NCI-H446 (cell line): ENCODE measurements at places on chromosomes 2 and 18.

DNA sequence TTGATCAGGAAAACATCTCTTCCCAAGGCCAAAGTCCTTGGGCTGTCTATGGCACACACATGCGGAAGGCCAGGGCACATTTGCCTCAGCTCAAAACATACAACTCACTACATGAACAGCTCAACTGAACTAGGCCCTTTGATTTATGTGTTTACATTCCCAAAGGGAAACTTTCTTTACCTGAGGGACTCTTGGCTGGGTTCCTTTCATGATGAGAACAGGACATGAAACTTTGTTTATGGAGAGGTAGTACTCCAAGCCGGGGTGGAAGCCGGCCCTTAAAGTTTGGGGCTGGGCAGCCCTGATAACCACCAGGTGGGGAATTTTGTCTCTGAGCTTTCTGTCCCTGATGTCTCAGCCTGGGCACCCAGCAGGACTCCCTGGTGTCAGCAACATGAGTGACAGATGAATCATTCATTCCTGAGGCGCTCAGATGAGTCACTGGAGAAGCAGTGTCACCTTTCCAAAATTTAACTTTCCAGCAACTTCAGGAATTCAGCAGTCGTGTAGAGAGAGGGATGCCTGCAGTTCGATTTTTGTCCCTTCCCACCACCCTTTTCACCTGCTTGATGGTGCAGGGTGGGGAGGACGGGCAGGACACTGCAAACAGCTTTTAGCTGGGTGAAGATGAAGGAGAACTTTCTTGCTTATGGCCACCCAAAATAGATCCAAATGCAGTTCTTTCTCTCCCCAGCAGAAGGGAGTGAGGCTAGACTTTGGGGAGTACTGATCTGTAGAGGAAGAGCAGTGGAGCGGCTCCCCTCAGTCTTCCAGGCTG is 331.6 kb downstream of the DYSF start:
- DNase-seq = no peak

DNA sequence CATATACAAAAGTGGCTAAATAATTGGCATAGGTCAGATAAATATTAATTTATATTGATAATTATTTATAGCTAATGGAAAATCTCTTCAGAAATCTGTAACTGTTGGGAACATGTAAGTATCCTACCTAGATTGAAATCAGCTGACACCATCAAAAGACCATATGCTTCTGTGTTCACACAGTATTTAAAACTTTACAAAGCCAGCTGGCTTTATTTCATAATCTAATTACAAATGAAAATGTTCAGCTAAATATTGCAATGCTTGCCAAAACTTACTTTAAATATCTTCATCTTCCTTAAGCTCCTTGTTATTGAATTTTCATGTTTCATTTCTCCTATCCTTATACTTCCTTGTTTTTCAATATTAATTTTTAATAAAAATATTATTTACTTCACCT is 190.9 kb upstream of the DOK6 start:
- peak; percentile 46 for DNase-seq

DNA sequence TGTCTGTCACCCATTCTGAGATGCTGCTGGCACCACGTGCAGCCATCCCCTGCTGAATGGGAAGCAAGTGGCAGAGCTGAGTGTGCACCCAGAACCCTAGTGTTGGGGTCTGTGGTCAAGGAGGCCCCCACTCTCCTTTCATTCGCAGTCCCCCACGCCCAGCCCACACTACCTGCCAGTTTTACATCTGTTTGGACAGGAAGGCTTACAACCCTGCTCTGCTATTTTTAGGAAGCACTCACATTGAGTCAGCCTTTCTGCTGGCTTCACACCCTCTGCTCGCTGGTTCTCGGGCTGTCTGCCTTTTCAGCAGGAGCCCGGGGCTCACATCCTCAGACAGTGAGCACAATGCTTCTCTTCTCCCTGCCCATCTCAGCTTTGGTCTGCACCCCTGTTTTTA is 10.7 kb upstream of the ADCY3 start:
- DNase-seq = no peak

DNA sequence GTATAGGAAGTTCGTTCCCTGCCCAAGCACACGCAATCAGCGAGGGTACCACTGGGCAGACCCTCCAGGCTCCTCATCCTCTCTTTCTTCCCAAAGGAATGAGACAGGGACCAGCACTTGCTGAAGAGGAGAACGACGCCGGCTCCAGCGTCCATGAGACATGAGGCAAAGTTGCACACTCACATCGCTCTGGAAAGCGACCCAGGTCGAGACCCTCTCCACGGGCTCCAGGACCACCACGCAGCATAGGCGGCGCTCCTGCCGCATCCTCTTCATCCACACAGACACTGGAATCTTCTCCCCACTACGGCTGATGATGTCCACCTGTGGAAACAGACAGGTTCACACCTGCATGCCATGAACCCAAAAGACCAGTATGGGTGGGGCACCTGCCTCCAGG is 10.8 kb downstream of the PASK start:
- DNase-seq = no peak

GRCh38 chr2:26184555-26185303 is 11.8 kb downstream of the GAREM2 start:
- DNase-seq = no peak

DNA sequence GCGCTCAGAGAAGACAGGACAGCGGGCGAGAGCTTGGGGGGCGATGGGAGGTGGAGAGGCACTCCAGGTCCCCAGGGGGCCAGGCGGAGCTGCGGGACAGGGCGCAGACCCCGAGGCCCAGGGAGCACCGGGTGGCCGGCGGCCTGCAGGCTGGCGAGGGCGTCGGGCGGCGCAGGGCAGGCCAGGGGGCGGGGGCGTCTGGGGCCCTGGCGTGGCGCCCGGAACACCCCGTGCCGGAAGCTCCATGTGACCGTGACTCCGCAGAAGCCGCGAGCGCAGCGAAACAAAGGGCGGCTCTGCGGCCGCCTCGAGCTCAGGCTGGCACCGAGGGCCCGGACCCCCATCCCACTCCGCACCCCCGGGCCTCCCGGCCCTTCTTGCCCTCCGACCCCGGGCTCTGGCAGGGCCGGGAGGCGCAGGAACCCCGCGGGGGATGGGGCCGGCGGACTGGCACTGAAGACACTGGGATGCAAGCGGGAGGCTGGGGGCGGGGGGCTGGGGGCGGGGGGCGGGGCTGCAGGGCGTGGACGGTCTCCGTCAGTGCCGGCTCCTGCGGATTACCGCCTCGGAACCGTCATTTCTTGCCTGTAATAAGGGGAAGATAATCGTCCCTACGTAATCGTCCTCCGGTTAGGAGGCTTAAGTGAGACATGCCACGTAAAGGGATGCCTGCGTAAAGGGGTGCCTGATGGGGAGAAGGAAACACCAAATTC is 19.1 kb downstream of the SH2D6 start:
- DNase-seq = no peak

DNA sequence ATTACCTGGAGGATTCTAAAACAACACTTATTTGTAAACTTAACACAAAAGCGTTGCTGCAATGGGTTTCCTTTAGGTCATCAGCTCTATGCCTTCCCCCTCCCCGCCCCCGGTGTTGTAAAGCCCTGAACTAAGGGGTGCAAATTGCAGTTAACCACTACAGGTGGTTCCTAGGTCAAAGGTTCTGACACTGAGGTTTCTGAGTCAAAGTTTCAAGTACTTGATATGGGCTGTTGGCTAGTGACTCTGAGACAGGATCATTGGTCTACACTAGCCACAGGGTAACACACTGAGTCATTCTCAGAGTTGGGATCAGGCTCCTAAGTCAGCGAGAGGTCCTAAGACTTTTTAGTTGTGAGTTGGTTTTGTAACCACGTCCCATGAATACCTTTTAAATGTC is 15.4 kb downstream of the IL1B start:
- no peak for DNase-seq

GRCh38 chr2:172951554-172951953 is 124.1 kb upstream of the MAP3K20 start:
- DNase-seq = no peak

DNA sequence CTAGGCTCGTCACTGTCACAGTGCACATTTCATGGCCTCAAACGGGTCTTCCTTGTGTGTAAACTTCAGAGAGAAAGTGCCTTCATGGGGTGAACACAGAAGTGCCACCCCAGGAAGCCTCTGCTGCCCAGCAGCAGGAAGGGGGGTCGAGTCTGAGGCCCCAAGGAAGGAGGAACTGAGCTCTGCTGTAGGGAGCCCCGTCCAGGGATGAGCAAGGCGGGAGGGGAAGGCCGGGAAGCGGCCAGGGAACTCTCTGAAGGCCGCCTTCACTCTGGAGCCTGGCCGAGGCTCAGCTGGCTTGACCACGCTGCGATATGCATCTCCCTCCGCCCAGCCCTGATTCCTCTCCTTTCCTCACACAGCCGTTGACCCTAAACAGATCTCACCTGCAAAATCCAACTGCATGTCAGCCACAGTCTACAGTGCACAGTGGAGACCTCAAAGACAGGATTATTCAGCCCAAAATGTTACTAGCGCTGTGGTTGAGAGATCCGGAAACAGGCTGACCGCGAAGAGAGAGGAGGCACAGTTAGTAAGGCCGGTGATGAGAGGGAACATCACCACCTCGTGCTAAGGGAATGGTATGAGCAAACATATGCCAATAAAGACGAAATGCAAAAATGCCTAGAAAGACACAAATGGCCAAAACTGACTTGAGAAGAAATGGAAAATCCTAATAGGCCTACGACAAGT is 34.2 kb upstream of the CTDP1 start:
- no peak for DNase-seq

- DNase-seq = no peak
Observed at GRCh38 chr2:74286725-74287124, 56.5 kb downstream of the SLC4A5 start.

- DNase-seq = no peak
Observed at GRCh38 chr2:95531254-95531771, 46.8 kb upstream of the TRIM43B start.

GRCh38 chr2:86157009-86157556 is 38.2 kb downstream of the IMMT start:
- no peak for DNase-seq

DNA sequence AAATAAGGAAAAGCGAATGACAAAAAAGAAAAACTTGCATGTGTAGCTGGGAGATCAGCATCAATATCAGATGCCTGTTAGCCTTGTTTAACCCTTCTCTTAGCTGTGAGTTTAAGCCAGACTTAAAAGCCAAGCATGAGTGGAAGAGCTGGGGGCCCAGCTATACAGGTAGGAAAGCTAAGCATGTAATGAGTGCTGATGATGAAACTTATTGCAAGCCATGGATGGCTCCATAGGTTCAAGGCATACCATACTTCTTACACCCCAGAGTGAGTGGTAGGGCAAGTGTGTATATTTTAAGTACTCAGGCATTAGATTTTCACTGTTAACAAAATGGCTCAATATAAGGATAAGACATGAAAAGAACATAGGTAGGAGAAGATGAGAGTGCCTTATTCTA is 28.0 kb downstream of the RBBP8 start:
- no peak for DNase-seq

GRCh38 chr2:105812180-105813044 is 67.7 kb downstream of the NCK2 start:
- peak; percentile 61 for DNase-seq

DNA sequence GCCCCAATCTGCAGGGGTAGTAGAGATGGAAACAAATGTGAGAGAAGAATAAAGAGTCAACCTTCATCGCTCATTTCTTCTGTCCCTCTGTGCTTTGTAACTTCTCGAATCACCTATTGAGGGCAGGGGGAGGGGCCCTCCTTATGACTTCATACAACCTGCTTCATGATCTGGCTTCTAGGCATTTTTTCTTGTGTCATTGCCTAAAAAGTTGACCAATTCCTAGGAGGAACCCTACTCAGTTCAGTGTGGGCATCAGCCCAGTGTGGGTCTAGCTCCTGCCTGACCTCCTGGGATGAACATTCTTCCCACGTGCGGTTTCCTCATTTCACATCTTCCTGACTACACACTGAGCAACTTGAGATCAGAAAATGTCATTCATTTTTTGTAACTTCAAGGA is 46.3 kb upstream of the CREB1 start:
- no peak for DNase-seq

DNA sequence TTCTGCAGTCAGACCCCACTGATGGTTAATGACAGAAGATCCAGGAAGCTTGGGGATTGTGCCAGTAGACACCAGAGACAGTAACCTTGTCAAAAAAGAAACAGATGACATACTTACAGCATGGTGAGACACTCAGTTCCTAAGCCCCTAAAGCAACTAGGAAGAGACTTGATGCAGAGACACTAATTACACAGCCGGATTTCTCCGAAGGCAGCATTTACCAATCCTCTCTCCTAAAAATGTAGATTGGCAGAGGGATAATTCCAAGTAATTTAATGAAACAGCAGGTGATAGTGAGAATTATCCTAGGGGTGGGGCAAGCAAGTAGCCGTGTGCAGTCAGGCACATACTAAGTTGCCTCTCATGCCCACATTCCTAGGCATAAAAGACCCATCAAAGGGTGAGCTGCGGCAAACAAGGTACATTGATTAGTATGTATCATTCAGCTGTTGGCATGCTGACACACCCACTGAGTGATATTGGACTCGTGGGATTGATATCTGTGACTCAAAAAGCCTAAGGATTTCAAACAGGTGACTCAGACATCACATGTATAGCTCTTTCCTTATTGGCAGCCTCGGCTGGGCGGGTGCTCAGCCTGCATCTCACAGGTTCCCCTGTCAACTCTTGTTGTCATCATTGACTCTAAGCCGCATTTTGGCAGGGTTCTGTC is 296.7 kb upstream of the ATP5MC3 start:
- DNase-seq = no peak

DNA sequence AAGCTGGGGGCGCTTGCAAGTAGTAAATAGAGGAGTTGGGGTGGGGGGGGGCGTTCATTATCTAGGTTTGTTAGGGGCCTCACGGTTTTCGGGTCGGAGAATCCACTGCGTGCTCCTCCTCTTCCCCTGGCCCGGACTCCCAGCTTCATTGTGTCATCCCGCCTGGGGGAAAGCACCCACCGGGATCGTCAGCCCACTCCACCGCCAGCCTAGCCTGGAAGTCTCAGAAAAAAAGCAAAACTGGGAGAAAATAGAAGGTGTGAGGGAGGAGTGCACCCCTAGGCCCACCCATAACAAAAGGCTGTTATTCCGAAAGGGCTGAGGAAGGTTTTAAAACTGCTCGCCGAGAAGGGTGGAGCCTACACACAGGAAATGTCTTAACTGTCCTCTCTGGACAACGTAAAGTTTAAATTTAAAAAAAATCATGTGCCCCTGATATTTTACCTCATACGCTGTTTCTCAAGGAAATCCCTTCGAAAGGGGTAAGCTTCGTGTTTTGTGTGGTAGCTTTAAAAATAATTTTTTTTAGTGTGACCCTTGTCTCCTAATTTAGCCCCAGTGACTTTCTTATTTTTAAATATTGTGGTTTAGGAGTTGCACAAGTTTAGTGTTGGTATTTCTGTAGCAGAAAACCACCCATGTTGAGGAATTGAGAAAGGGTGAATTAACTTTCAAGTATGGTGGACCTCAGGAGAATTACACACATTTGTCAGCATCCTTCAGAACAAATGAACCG is 104.2 kb downstream of the SPTBN1 start:
- DNase-seq = no peak

DNA sequence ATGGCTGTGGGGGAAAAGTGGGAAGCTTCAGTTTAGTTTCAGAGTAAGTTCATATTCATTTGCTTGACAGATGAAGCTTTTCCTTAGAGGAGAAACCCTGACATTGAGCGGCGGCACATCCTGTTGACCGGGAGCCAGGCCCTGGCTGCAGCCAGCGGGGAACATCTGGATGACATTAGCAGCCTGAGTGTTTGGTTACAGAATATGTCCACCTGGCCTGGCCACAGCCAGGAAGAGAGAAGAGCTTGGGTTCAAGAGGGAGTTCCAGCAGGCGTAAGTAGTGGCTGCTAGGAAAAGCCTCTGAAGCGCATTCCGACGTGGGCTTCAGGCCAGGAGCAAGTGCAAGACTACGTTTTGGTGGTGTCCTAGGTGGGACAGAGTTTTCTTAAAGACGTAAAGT is 144.9 kb upstream of the MYCN start:
- no peak for DNase-seq

GRCh38 chr2:168536925-168537466 is 80.9 kb downstream of the CERS6 start:
- no peak for DNase-seq
